ENCODE measurements at places on chromosomes 11 and 22.
A peak's percentile ranks its signal among the peaks of the same experiment; 100 is the strongest.

- DNase-seq: no peak
These were observed 42.0 kb downstream of the IGLL5 start for GRCh38 chr22:22929381-22930221.

- DNase-seq: no peak
These were observed 14.6 kb downstream of the SMARCB1 start for GRCh38 chr22:23801238-23801821.

GRCh38 chr11:92644595-92645445 is 324.6 kb upstream of the MTNR1B start:
- no peak for DNase-seq

GRCh38 chr22:36864454-36865215 is 3.8 kb downstream of the NCF4 start:
- no peak for DNase-seq

GRCh38 chr22:26553056-26553752 is 36.7 kb downstream of the TPST2 start:
- no peak for DNase-seq

DNA sequence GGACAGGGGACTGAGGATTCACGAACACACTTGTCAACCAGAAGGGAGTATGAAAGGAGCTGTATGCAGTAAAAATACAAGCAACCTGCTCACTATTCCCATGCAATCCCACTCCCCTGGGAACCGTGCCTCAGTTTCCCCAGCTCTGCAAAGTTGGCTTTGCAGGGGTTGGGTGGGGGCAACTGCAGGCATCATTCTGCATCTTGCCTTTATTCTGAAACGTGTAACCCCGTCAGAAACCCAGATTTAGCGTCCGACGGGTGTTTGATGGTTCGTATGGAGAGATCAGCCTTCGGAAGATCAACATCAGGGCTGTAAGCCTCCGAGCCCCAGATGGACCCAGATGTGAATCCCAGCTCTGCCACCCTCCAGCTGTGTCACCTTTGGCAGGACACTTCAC is 3.6 kb downstream of the CYTH4 start:
- DNase-seq: no peak

DNA sequence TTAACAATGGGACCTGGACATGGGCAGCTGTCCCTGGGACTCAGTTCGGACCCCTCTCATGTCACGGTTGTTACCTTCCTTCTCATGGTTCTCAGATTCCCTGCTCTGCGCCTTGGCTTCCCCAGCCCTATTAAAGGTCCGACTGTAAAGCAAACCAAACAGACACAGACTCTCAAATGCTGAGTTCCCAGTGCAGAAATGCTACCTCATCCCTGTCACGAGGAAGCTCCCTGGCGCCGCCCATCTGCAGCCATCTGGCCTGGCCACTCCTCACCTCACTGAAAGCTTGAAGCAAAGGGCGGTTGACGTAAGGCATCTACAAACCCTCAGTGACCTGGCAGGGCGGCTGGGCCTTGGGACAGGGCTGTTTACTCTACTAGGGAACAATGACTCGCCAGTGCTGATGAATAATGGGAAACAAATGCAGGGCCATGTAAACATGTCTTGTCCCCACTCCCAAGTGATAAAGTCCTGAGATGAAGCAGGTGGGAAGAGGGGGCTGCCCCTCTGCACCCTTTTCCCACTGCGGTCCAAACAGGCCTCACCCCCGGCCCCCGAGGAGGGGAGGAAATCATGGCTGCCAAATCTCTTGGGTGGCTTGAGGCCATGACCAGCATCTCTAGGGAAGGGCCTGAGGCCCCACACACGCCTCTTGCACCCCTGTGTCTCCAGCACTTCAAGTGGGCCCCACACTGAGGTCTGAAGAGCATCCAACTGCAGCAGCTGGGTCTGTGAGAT is 49.3 kb downstream of the SCUBE1 start:
- no peak for DNase-seq

GRCh38 chr11:19345848-19346681 is 105.3 kb upstream of the E2F8 start:
- peak; percentile 41 for DNase-seq

DNA sequence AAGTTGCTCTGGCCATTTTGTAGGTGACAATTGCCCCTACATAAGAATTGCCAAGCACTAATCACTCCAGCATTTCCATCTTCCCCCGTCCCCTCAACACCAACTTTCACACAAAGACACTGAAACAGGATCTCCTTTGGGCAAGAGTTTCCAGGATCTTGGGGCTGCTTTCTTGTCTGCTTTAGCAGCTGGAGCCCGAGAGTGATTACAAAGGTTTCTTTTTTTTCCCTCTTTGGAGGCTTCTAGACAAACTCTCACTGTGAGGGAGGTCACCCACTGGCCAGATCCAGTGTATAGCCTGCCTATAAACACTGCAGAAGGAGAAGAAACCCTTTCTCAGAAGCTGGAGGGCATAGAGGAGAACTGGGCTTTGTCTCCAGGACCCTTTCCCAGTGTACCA is 92.5 kb downstream of the APIP start:
- DNase-seq: no peak

GRCh38 chr11:85875505-85875904 is 20.3 kb downstream of the CCDC83 start:
- no peak for DNase-seq
